ENCODE measurements at places on chromosomes 3 and 15.

GRCh38 chr3:46893146-46893748 lies 15.7 kb downstream of the PTH1R start:
- DNase-seq, result no peak

GRCh38 chr15:78004222-78004727 lies 73.2 kb downstream of the TBC1D2B start:
- DNase-seq, result no peak

DNA sequence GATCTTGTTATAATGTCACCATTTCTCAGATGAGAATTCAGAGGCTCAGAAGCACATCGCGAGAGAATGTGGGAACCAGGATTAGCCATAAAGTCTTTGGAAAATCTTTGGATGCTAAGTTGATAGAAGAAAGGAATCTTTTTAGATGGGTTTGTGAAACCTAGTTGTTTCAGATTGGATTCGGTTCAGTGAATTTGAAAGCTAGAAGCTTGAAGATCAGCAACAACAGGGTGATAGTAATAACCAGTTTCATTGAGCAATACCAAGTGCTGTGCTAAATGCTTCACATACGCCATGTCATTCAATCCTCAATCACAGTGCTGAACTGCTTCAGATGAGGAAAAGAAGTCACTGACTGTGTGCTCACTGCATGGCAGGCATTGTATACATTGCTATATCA lies 47.4 kb upstream of the MITF start:
- no peak for DNase-seq

DNA sequence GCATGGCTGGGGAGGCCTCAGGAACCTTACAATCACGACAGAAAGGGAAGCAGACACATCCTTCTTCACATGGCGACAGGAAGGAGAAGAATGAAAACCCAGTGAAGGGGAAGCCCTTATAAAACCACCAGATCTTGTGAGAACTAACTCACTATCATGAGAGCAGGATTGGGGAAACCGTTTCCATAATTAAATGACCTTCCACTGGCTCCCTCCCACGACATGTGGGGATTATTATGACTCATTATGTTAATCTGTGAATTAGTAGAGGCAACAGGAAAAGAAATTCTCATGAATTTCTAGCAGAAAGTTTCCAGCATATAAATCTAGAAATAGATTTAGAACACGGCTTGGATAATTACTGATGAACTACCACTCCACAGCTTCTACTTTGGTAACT lies 937.3 kb downstream of the ROBO1 start:
- DNase-seq, result no peak

DNA sequence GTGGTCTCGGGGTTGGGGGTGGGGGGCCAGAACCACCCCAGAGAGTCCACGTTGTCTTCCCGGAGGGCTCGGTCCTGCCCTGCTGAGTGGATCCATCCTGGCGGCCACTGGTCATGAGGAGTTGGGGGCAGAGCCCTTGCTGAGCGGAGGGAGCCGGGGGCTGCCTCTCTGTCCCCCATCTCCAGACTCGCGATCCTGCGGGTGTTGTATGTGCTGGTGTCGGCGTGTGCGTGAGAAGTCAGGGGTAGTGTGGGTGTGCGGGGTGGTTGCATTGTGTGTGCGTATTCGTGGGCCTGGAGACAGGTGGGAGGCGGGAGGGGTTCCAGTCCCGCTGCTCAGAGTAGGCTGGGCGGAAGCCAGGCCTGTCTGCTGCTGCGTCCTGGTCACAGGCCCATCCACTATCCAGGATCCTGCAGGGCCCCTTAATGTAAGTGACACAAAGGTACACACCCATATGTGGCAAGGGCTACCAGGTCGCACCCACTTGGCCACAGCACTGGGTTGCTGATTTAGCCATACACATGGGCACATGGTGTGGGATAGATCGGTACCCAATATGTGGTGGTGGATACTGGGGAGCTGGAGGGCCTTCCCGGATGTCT lies 30.7 kb downstream of the NBEAL2 start:
- no peak for DNase-seq
